ENCODE measurements at places on chromosomes 1 and 21.

DNA sequence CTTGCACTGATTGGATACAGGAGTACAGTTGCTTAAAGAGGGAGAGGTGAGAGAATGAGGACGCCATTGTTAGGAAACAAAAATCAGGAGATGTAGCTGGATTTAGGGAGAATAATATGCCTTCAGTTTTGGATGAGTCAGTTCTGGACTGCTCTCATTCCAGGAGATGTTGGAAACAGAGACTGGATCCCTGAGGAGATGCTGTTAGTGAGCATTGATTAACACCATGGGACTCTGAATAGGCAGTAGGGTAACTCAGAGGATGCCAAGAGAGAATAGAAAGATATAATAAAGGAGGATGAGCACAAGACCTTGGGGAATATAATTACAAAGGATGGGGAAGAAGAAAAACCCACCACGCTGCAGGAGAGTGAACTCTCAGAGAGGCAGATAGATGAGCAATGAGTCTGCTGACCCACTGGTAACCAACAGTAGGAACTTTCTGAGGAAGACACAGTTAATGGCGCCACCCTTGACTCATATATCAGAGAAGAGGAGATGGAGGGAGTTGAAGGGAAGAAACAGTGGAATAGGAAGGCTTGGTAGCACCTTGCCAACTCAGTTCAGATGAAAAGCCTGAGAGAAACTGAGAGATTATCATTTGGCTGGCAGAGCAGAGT is 10.5 kb downstream of the KCNJ15 start:
- no peak for DNase-seq

- peak; percentile 68 for DNase-seq
Measured at GRCh38 chr1:101309334-101310311, 72.8 kb downstream of the S1PR1 start.

GRCh38 chr1:225482421-225482950 is 54.6 kb upstream of the LBR start:
- no peak for DNase-seq

- no peak for DNase-seq
Measured at GRCh38 chr1:112614460-112615065, 4.4 kb downstream of the ST7L start.

GRCh38 chr1:203584035-203584434 is 42.6 kb upstream of the ATP2B4 start:
- DNase-seq: no peak

DNA sequence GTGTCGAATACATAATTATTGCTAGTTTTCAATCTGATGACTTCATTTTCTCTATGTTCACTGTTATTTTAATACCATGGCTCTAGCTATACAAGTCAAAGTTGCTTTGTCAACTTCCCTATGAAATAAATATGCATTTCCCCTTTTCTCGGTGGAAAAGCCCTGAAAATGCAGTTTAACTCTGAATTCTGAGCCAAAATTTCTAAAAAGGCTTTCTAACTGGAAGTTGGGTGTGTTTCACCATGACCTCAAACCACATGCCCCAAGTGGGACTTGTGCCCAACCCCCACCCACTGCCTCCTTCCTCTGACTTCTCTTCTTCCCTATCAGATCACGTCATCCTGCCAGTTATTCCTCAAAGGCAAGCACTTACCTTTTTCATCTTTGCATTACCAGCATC is 8.9 kb downstream of the MKNK1 start:
- no peak for DNase-seq

- DNase-seq: peak; percentile 36
Measured at GRCh38 chr1:23657659-23658275, 33.8 kb upstream of the RPL11 start.

GRCh38 chr1:50332941-50333594 is 90.2 kb downstream of the DMRTA2 start:
- peak; percentile 27 for DNase-seq

GRCh38 chr1:45452503-45452902 is 38.5 kb downstream of the TESK2 start:
- DNase-seq: no peak

- no peak for DNase-seq
Measured at GRCh38 chr1:223669003-223669795, 3.7 kb upstream of the CAPN8 start.

DNA sequence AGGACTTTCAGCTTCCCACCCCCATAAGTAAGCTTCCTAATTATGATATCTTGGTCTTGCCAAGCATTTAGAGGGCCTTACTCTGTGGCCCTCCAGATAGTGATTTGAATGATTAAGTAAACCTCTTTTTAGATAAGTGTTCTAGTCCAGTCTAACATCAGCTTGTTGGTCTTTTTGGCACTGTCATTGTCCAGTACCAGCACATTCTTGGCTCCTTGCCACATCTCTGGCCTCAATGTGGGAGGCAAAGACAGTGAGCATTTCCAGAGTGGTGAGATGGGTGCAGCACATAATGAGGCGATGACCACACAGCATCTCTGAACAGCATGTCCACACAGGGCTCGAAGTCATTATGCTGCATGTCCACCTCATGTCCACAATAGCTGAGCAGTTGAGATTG is 6.1 kb downstream of the CAPZA1 start:
- DNase-seq: no peak

- DNase-seq: no peak
Measured at GRCh38 chr1:16605532-16606505, 7.5 kb downstream of the NBPF1 start.

GRCh38 chr1:228487336-228488124 is at the start of gene RNF187:
Gene RNF187, plus strand, starts transcription at chr1:228487382.
- peak; percentile 85 for DNase-seq

DNA sequence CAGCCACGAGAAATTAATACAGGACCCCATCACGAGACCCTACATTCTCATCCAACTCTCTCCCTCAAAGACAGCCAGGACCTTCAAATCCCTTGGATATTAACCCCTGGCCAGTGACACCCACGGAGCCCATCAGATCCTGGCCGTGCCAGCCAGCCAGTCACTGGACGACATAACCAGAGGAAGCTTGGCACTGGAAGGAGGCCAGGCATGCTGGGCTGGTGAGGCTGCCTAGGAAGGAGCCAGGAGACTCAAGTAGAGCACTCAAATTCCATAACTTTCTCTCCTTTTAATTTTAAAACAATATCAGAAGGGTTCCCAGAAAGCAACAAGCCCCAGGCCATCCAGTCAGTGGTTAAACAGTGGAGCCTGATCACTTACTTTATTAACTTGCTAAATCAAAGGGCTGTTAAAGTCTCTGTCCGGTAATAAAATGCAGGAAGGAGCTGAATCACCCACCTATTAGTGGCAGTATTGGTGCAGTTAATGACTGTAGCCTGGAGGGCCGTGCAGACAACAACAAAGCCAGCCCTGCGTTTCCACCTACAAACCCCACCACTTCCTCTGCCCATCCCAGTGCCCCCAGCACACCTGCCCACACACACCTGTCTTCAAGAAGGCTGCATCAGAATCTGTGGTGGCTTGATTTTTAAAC is 78.0 kb downstream of the HIVEP3 start:
- DNase-seq: no peak

DNA sequence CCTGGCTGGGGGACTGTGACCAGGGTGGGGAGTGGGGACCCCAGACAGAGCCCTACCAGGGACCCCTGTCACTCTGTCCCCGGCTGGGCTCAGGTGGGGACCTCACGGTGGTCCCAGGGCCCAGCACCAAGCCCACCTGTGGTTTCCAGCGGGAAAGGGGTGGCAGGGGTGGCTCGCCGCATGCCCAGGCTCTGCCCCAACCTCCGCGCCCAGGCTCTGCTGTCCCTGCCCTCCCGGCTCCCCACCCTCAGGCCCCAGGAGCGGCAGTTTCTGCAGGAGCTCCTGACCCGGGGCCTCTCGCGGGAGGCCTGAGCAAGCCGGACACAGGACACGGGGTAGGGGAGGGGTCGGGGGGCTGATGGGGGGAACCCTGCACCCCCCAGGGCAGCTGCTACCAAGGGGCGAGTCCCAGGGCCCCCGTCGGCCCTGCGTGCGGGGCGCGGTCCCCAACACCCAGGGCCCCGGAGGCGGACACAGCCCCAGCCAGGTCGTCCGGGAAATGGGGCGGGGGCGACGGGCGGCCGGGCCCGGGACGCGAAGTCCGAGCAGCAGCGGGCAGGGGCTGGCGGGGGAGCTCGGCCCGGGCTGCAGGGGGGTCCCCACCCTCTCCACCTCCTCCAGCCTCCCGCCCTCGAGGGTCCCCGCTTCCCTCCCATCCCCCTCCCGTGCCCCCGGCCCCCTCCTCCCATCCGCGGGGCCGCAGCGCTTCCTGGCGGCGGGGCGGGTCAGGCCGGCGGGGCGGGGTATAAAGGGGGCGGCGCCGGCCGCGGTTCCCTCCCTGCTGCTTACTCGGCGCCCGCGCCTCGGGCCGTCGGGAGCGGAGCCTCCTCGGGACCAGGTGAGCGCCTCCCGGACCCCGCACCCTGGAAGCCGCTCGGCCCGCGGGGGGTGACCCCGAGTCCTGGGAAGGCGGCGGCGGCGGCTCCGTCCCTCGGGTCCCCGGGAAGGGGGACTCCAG is at the start of gene COL6A2:
Gene COL6A2, plus strand, starts transcription at position 777 of the 958 bp plus-strand sequence.
- peak; percentile 67 for DNase-seq
